ENCODE measurements at places on chromosomes 7 and 10.

- no peak for DNase-seq
Measured at GRCh38 chr10:93299195-93299594, 182.9 kb downstream of the MYOF start.

DNA sequence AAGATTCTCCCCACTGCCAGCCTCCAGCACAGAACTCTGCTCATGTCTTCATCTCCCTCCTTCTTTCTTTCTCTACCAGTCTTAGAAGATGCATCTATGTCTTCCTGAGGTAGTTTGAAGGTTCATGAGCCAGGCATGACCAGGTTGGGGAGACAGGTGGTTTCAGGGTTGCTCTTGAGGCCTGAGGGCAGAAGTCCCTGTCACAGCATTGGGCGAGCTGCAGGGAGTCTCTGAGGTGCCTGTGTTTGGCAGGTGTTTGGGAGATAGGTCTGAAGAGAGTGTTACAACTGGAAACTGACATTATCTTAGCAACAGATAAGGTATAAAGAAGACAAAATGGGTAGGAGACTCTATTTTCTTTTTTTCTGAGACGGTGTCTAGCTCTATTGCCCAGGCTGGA, 18.7 kb downstream of the PRSS2 start:
- DNase-seq: no peak

GRCh38 chr10:78140066-78140630, 106.5 kb downstream of the RPS24 start:
- DNase-seq: no peak

DNA sequence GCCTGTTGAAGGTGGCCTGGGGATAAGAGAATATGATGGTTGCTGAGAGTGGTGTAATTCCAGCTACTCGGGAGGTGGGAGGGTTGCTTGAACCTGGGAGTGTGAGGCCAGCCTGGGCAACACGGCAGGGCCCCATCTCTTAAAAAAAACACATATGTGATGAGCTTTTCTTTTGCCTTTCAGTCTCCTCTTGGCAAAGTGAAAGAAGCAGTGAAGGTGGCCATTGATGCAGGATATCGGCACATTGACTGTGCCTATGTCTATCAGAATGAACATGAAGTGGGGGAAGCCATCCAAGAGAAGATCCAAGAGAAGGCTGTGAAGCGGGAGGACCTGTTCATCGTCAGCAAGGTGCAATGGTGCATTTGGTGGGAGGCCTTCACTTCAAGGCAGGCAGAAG, 3.1 kb downstream of the AKR1B10 start:
- no peak for DNase-seq

GRCh38 chr7:43838201-43838658, 31.1 kb downstream of the MRPS24 start:
- no peak for DNase-seq

GRCh38 chr10:65030263-65030662, 1509.1 kb downstream of the REEP3 start:
- DNase-seq: no peak

DNA sequence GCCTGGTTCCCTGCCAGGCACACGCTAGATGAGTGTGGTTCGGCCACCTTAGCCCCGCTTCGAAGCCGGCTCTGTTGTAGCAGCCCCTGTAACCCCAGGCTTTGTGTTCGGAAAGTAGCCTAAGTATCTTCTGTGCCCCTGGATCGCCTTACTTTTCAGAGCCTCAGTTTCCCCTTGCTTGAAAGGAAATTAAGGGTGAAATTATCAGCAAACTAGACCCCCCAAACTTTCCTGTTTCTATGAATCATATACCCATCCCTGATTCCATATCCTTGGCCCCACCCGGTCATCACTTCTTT, 312 bp downstream of the PDCD11 start:
- DNase-seq: no peak

All from NCI-H2081 treated with DMSO at 0.1 percent for 48 hours (cell line).